ENCODE measurements at places on chromosomes 7 and 10.
A peak's percentile ranks its signal among the peaks of the same experiment; 100 is the strongest.

DNA sequence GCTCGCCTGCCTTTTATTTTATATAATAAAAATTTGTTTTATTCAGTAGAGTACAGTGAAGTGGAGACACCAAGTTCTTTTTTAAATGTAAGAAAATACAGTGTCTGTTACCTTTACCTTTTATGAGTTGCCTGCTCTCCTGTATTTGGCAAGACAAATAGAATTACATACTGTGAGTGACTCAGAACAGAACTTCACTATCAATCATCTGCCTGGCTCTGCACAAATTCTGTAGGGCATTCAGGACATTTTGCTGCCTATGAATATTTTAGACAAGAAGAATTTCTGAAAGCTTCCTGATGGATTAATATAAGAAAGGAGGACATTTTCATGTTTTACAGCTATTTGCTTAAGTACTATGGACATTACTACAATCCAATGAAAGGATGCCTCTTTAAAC is 135.4 kb upstream of the PHF14 start:
- DNase-seq = no peak

GRCh38 chr7:151428378-151429236 is 11.3 kb downstream of the CRYGN start:
- DNase-seq = peak; percentile 69

DNA sequence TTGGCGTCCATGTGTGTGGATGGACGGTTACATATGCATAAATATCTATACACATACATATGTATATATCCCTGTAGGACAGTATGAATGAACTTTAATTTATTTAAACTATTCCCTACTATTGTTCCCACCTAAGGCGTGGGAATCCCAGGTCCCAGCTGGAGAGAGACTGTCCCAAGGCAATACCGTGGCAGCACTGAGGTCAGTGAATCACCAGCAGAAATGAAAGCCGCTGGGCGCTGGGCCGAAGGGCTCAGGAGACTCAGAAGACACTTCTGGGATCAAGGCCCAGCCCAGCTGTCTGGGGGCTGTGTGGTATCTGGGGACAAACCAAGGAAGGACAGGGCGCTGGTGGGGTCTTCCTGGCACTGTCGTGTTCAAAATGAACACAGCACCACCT is 49.6 kb upstream of the MYL10 start:
- DNase-seq = no peak

DNA sequence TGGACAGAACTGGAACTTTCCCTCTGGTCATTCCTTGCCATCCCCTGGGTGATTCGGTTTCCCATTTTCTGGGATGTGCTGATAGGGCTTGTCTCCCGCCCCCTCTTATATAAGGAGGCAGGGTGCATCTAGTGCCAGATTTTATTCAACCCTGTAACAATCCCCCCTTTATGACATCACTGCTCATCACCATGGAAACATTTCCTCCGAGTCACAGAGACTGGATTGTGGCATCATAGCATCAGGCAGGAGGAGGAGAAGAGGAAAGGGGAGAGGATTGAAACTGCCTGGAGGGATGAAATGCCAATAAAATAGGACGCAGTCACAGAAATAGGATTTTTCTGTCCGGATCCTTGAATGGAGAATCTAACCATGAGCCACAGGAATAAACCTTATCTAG is 25.0 kb downstream of the SORCS3 start:
- no peak for DNase-seq

Measured in SJCRH30 (cell line).